ENCODE measurements at places on chromosomes 5 and 9.

GRCh38 chr9:123268199-123268464 lies 254 bp downstream of the STRBP start:
- ATAC-seq = no peak

GRCh38 chr9:134600371-134600770 lies 41.2 kb upstream of the COL5A1 start:
- no peak for ATAC-seq

GRCh38 chr5:179803651-179804554 lies 2.8 kb downstream of the MGAT4B start:
- ATAC-seq = peak; percentile 49

GRCh38 chr9:34177593-34178435 lies 1.0 kb upstream of the UBAP1 start:
- ATAC-seq = no peak

DNA sequence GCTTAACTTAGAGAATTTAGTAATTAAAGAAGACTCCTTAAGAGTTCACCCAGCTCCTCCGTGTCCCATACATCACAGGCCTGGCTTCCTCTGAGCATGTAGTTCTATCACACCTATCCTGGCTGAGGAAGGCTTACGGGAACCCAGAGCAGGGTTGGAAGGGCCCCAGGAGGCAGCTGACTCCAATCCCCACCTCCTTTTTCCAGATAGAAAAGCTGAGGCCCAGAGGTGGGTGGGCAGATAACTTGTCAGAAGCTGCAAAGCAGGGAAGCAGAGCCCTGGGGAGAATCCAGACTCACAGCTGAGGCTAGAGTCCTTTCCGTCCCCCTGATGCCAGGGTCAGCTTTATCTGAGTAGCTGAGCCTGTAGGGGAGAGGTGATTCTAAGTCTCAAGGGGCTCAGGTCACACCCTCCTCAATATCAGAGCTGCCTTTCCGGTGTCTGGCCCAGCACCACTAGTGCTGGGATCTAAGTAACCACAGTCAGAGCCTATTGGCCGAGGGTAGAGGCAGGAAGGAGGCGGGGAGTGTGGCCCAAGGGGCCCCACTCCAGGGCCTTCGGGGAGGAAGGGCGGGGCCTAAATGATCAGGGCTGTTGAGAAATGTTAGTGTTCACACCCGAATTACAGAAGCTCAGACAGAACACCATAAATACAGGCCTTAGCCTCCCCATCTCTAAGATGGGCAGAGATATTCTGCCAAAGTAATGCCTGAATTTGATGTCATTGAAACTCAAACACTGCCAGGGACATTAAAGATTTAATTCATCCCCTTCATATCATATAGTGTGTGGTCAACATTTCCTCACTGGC lies 9.9 kb downstream of the CCDC69 start:
- peak; percentile 91 for ATAC-seq

DNA sequence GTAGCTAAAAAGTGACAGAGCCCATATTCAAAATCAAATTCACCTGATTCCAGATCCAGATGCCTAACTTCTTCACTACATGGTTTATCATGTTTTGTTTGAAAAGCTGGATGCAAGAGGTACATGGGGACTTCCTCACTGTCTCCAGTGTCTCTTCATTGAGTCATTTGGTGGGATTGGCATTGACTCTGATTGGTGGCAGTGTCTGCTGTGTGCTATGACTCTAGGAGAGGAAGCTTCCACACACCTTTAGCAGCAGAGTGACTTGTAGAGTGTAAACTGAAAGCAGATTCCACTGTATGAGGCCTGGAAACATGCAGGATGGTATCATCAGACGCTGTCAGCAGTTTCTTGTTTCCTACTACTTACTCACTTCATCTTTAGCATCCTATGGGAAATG lies 250.9 kb upstream of the SEMA6A start:
- ATAC-seq = no peak

DNA sequence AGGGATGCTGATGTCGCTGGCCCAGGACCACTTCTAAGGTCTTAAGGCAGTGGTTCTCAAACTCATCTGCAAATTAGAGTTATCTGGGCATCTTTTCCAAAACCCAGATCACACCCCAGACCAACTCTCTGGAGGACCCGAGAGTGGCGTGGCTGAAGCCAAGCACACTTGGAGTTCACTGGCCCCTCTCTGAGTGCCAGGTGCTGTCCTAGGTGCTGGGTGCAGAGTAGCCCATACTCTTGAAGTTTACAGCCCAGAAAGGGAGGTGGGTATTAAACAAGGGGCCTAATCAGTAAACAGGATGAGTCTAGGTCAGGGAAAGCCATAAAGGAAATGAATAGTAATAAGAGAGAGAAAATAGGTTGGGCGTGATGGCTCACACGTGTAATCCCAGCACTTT lies 17.6 kb downstream of the CAMK2A start:
- ATAC-seq = no peak

- ATAC-seq = no peak
Measured at GRCh38 chr9:81543695-81544094, 145.7 kb downstream of the TLE1 start.

- no peak for ATAC-seq
Measured at GRCh38 chr5:56641635-56642260, 173.6 kb upstream of the MAP3K1 start.

DNA sequence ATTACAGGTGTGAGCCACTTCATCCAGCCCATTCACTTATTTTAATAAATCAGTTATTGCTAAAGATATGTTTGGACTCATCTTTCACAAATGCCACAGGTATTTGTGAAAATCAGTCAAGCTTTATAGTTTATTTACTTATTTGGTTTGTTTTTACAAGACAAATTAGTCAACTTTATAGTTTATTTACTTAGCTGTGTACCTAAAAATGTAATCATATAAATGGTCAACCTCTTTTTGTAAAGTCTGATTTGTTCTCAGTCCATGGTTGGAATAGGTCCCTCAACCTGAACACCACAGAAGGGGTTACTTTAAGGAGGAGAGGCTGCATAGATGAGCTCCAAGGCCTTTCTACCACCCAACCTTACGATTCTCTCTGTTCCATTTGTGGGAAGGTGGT lies 80.2 kb downstream of the GNAQ start:
- ATAC-seq = no peak

DNA sequence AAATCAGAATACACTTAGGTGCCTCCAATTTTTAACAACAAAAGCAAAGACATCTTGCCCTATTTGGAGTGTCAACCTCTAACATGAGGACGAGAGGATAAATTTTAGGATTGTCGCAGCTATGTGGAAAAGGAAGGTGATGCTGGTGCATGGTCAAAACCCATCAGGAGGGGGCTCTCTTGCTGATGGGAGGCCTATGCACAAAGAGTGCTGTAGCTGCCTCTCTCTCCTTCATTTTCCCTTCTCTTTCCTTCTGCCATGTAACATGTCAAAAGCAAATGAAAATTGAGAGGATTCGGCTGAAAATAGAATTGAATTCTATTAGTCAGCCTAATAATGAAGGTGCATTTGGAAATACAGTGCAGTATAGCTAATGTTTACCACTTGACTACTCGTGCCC lies 578.7 kb upstream of the ZNF462 start:
- ATAC-seq = no peak

GRCh38 chr9:19085295-19085694 lies 17.4 kb downstream of the HAUS6 start:
- ATAC-seq = no peak

GRCh38 chr5:23631302-23632045 lies 124.1 kb downstream of the PRDM9 start:
- ATAC-seq = no peak

- ATAC-seq = no peak
Measured at GRCh38 chr5:33726422-33727165, 165.2 kb downstream of the ADAMTS12 start.

- ATAC-seq = no peak
Measured at GRCh38 chr5:53515988-53516387, 35.6 kb downstream of the FST start.

GRCh38 chr5:121949885-121950284 lies 11.9 kb upstream of the SRFBP1 start:
- no peak for ATAC-seq

DNA sequence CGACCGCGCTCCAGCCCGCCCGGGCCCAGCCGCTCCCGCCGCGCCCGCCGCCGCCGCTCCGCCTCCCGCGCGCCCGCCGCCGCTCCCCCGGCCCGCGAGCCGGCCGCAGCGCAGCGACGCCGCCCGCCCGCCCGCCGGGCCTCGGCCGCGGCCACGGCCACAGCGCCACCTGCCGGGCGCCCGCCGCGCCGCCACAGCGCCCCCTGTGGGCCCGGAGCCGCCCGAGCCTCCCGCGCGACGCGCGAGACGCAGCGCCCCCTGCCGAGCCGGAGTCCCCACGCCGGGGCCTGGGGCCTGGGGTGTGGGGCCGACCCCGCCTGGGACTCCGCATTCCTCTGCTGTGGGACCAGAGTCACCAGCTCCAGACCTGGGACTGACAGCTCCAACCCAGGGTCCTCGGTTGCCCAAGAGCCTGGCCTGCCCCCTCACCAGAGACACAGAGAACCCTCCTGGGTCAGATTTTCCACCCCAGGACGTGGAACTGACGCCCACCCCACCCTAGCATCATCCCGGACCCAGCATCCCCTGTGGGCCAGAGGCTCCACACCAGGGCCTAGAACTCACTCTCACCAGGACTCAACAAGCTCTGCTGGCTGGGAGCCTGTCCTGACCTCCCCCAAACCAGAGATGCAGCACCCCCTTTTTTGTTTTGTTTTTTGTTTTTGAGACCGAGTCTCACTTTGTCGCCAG lies at the start of gene RAPGEF1:
Gene RAPGEF1, minus strand, starts transcription at position 118 of the 690 bp plus-strand sequence. CDS start 246 bp downstream, outside the sequence.
- peak; percentile 85 for ATAC-seq

GRCh38 chr5:44708602-44709001 lies 100.1 kb upstream of the MRPS30 start:
- ATAC-seq = no peak

- ATAC-seq = no peak
Measured at GRCh38 chr5:175037820-175038219, 313.4 kb downstream of the MSX2 start.

GRCh38 chr5:59034498-59035186 lies 451.8 kb downstream of the RAB3C start:
- no peak for ATAC-seq

DNA sequence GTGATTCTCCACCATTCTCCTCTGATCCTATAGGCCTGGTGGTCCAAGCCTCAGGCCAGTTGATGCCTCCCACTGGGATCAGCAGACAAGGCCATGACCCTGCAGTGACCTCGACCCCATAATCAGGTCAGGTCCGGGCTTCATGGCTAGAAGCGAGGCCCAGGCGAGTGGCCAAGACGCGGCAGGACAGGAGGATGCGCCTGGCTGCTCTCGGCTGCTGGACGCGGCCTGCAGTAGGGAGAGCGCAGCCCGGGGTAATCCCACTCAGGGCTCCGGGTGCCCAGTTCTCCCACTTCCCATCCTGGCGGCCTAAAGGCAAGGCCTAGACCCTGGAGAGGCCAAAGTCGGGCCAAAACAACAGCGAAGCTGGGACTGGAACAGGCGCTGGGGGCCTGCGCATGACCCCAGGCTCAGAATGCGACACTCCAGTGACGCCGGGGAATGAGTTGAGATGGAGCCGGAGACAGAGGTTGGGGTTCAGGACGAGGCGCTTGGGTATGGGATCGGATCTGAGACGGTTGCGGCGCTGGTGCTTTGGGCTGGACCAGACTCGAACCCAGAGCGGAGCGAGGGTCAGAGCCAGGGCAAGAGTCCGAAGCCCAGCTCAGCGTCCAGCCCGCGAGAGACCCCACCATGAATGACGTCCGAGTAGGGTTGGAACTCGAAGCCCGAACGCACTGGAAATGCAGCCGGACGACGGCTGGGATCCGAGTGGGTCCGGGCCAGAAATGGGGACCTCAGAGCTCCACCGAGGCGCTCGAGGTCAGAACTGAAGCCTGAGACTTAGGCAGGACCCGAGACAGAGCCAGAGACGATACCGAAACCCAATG lies 3.2 kb downstream of the LHX6 start:
- no peak for ATAC-seq

DNA sequence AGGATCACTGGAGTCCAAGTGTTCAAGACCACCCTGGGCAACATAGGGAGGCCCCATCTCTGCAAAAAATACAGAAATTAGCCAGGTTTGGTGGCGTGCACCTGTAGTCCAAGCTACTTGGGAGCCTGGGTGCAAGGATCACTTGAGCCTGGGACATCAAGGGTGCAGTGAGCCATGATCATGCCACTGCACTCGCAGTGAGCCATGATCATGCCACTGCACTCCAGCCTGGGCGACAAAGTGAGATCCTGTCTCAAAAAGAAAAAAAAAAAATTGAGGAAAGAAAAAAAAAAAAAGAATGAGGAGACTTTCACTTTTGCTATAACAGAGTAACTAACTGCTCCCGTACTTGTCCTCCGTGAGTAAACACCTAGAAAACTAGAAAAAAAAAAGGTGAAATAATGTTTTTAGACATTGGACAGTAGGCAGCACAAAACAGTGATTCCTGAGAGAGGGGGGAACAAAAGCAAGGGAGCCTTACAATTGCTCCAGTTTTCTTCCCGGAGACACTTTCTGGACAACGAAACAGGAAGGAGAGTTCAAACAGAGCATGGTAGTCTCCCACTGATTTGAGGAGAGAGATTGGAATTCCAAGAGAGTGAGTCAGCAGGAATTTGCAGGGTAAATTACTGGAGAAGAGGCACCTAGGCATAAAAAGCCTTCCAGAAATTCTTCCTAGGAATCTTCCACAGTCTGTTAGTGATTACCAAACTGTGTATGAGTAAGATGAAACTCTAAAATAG lies 6.9 kb upstream of the ZBTB5 start:
- ATAC-seq = no peak

- no peak for ATAC-seq
Measured at GRCh38 chr9:122055701-122056100, 37.4 kb downstream of the TTLL11 start.

GRCh38 chr5:101897914-101898313 lies 398.2 kb downstream of the SLCO4C1 start:
- ATAC-seq = peak; percentile 34

DNA sequence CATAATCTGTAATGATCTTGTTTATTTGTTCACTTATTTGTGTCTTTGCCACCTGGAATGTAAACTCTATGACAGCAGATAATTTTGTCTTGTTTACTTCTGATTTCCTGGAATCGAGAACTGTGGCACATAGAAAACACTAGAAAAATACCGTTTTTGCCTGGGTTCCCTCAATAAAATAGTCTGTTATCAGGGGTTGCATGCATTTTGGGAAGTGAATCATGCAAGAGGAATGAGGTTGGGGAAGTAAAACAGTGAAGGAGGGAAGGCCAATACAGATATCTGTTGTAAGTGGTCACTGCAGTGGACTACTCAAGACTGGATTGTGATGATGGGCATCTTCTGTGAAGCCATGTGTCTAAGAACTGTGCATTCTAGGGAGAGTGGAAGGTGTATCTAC lies 45.2 kb upstream of the IL6ST start:
- ATAC-seq = no peak

DNA sequence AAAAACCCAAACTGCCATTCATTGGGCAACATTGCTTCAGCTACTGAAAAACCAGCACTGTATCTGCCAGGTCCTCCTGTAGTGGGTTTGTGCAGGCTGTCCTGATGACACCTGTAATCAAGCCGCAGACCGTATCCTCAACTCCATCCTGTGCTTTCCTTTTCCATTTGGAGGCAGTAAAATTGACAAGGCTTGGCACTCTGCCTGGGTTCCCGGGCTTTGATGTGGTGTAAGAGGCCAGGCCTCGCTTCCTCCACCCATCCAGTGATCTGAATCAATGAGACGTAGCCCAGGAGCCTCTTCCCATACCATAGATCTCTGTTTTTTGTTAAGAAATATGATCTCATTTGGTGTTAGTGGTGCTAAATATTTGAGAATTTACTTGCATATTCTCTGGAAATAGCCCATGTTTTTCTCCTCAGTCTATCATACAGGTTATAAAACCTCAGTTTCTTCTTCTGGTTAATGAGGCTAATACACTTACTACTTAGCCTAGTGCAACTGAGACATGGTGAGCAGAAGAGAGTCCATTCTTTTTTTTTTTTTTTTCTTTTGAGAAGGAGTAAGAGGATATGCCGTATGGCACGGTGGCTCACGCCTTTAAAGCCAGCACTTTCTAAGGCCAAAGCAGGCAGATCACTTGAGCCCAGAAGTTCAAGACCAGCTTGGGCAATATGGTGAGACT lies 34.8 kb downstream of the LSM11 start:
- ATAC-seq = no peak

All from stimulated activated memory B cell treated with anti-CD40 and anti-IgM and Interleukin-4, amounts not matched to agents 10 μg/mL and 1 μg/mL and 100 μg/mL, for 72 hours (primary cell).